ENCODE measurements at places on chromosomes 12 and 14. TPM values are rescaled to one million over a fixed set of nuclear protein-coding genes. Genes with fewer than 3 reads are reported as not detected.

Gene NAA25
- total RNA-seq = 37.3 TPM

Gene BMP4
- 35.2 TPM for total RNA-seq

Gene SERPINA1
- total RNA-seq = 1.2 TPM

Gene GNB3
- 24.3 TPM for total RNA-seq

GRCh38 chr12:58249610-58250009 lies 308.2 kb downstream of the ATP23 start:
- H3K27me3 ChIP-seq = peaks cover 11% of the 10 kb centered on the region
- no peak overlapping the region for H3K4me3 ChIP-seq
- H3K27ac ChIP-seq = no peak overlapping the region
- H3K4me1 ChIP-seq = no peaks in the 10 kb centered on the region

- peak overlapping the region; percentile 12 for H3K4me3 ChIP-seq
- no peak overlapping the region for H3K27ac ChIP-seq
Measured at GRCh38 chr14:103074729-103075367, 9.2 kb upstream of the LBHD2 start.

- no peaks in the 10 kb centered on the region for H3K4me1 ChIP-seq
- H3K27ac ChIP-seq = no peak overlapping the region
- DNase-seq = no peak
- no peak overlapping the region for H3K4me3 ChIP-seq
Measured at GRCh38 chr14:104477666-104478380, 101.7 kb upstream of the C14orf180 start.

All from mesothelial cell of epicardium (in vitro differentiated cells).